ENCODE measurements at places on chromosomes 3 and 15.

DNA sequence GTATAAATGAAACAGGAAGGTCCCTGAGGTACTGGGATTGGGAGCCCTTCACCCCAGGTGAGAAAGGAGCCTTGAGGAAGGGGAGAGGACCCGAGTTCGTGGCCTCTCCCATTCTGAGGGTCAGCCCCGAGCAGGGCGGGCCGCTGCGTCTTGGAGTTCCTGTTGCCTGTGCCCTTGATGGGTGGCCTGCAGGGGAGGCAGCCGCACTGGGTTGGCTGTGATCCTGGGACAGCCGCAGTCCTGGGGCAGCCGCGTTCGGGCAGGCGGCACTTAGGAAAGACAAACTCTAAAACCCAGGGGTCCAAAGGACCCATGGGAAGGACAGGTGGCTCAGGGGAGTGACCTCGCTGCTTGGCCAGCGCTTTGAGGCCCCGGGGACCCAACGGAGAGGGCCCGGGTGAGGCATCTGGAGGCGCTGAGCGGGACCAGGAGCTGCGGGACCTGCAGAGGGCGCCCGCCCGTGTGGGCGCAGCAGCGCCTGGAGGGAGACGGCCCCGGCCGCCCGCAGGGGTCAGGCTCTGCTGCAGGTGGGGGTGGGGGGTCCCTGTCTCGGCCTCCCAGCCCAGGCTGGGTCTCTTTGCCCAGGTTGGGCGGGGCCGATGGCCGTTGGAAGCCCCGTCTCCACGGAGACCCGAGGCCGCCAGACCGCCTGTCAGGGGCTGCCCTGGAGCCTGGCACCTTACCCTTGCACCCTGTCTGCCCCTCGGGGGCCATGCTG is 65.1 kb downstream of the HMCES start:
- DNase-seq: no peak

GRCh38 chr15:90037511-90037860 is 36.4 kb downstream of the ZNF710 start:
- no peak for DNase-seq

- no peak for DNase-seq
These were observed 736 bp upstream of the MBNL1 start for GRCh38 chr3:152267831-152268554.

- no peak for DNase-seq
These were observed 165.0 kb downstream of the CD47 start for GRCh38 chr3:107925851-107926250.

- DNase-seq: no peak
These were observed 32.1 kb downstream of the RBMS3 start for GRCh38 chr3:29312960-29313452.
